ENCODE measurements at places on chromosomes 16 and 17. TPM values are rescaled to one million over a fixed set of nuclear protein-coding genes. Genes with fewer than 3 reads are reported as not detected.

GRAP gene
- 0.90 TPM for total RNA-seq

CHMP6 gene
- total RNA-seq, result 24.6 TPM

TMEM208 gene
- 72.9 TPM for total RNA-seq

SLC16A13 gene
- total RNA-seq, result 3.0 TPM

OTOP2 gene
- total RNA-seq, result not detected

GCGR gene
- total RNA-seq, result 0.13 TPM

ITGB4 gene
- total RNA-seq, result 6.9 TPM

C17orf67 gene
- total RNA-seq, result 0.62 TPM

VTN gene
- total RNA-seq, result 108 TPM

GRCh38 chr17:38897671-38898290 lies 27.6 kb upstream of the LASP1NB start:
- H3K4me3 ChIP-seq, result no peak overlapping the region
- no peaks in the 10 kb centered on the region for H3K27me3 ChIP-seq
- H3K27ac ChIP-seq, result peak overlapping the region; percentile 36
- peaks cover 46% of the 10 kb centered on the region for H3K36me3 ChIP-seq

DNA sequence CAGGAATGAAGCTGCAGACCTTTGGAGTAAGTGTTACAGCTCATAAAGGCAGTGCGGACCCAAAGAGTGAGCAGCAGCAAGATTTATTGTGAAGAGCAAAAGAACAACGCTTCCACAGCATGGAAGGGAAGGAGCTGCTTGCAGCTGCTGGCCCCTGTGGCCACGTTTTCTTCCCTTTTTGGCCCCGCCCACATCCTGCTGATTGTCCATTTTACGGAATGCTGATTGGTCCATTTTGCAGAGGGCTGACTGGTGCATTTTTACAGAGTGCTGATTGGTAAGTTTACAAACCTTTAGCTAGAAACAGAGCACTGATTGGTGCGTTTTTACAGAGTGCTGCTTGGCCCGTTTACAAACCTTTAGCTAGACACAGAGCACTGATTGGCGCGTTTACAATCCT lies 841.5 kb downstream of the CDH11 start:
- no peaks in the 10 kb centered on the region for H3K36me3 ChIP-seq
- no peak for DNase-seq
- no peak overlapping the region for H3K4me3 ChIP-seq
- H3K27ac ChIP-seq, result no peak overlapping the region
- no peaks in the 10 kb centered on the region for H3K27me3 ChIP-seq

GRCh38 chr16:27321013-27321915 lies 7.5 kb downstream of the IL4R start:
- no peaks in the 10 kb centered on the region for H3K27me3 ChIP-seq
- H3K4me3 ChIP-seq, result no peak overlapping the region
- no peak for DNase-seq
- no peak overlapping the region for H3K27ac ChIP-seq
- peaks cover 2% of the 10 kb centered on the region for H3K36me3 ChIP-seq

DNA sequence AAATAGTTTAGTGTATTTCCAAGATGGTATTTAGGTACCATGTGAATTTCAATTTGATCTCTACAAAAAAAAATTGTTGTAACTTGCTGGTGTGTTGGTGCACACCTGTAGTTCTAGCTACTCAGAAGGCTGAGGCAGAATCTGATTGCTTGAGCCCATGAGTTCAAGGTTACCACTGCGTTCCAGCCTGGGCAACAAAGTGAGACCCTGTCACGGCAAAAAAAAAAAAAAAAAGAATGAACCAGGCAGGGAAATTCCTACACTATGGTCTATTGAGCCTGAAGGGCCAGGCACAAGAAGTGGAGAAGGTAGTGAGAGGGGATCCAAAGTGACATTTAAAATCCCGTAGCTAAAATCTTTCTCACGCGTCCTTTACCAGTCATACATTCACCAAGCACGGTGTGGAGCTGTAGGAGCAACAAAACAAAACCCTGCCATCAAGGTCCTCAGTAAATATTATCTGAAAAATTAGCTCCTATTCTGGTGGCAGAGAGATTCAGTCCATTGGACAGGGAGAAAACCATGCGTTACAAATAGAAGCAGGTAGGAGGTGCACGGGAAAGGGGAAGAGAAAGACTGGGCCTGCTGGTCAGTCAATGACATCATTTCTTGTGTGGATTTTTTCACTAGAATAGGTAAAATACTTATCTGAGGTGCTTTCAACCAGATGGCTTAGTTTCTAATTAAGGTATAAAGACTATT lies 27.3 kb downstream of the TXNDC11 start:
- H3K27ac ChIP-seq, result peak overlapping the region; percentile 34
- peaks cover 41% of the 10 kb centered on the region for H3K4me1 ChIP-seq

GRCh38 chr17:34556384-34556783 lies 23.0 kb upstream of the TMEM132E start:
- H3K4me3 ChIP-seq, result no peak overlapping the region
- no peak for DNase-seq
- no peaks in the 10 kb centered on the region for H3K4me1 ChIP-seq
- no peak overlapping the region for H3K27ac ChIP-seq

DNA sequence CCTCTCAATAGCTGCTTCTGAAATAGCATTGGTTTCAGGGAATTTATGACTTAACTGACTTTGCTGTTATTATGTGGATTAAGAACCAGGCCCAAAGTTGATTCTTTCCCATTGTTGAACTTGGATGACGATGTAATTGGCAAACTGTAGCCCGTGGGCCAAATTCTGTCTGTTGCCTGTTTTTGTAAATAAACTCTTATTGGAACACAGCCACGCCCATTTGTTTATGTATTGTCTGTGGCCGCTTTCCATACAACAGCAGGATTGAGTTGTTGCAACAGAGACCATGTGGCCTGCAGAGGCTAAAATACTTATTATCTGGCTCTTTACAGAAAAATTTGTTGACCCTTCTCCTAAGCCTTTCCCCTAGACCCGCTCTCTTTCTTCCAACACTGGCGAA lies 31.6 kb downstream of the NTN1 start:
- no peaks in the 10 kb centered on the region for H3K36me3 ChIP-seq
- no peak for DNase-seq
- peaks cover 7% of the 10 kb centered on the region for H3K4me1 ChIP-seq
- no peak overlapping the region for H3K27ac ChIP-seq

DNA sequence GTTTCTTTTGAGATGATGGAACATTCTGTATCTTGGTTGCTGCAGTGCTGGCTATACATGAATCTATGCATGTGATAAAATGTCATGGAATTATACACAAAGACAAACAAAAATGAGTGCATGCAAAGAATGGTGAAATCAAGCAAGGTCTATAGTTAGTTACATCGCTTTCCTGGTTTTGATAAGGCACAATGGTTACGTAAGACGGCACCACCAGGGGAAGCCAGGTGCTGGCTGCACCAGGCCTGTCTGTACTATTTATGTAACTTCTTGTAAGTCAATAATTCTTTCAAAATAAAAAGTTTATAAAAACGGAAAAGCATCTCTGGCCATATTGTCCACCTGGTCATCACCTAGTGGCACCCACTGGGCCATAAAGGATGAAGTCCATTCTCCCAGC lies 46.5 kb downstream of the ARHGAP27 start:
- H3K27ac ChIP-seq, result no peak overlapping the region
- no peak for DNase-seq
- no peaks in the 10 kb centered on the region for H3K36me3 ChIP-seq
- peaks cover 40% of the 10 kb centered on the region for H3K27me3 ChIP-seq

DNA sequence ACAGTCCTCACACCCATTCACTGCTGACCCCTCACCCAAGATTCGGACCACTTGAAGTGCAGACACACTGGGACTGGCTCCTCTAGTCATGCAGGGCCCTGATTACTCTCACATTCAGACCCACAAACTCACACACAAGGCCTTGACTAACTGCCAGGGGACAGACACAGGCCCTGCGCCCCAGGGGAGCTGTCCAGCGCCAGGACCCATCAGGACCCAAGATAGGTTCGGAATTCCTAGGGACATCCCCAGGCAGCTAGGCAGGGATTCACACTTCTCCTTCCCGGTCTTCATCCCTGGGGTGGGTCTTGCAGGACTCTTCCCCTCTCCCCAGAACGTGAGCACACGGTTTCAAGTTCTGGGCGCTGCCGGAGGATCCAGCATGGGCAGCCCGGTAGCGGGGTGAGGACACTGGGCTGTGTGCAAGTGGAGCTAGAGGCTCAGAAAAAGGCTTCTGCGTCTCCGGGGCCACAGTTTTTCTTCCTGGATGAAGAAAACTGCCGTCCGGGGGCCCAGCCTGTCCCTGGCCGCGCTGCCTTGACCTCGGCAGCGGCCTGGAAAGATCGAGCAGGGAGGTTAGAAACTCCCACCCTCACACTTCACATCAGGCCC lies 1.6 kb downstream of the SEZ6 start:
- no peak overlapping the region for H3K4me3 ChIP-seq
- no peaks in the 10 kb centered on the region for H3K36me3 ChIP-seq

DNA sequence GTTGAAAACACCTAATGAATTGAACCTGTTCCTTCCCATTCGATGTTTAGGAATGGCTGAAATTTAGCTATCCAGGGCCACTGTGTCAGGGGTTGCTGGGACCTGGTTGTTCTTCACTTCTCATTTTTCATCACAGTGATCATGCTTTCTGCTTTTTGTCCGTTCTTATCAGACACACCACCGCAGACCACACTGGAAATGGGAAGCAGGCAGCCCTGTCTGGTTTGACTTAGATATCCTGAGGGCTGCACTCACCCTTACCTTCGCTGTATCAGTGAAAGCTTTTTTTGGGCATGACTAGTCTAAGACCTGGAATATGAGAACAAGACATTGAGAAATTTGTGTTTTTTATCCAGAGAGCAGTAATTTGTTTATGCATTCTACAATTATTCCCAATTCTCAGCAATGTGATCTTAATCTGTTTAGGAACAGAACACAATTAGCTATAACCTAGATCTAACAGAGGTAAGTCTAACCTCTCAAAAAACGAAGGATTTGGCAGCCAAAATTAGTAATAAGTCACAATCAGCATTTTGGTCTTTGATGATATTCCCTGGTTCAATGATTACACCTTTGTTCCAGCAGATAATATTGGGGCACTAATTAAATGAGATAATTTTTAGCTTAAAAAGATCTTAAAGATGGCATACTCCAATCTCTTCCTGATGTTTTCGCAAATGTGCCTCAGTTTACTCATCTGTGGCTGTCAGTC lies 126.0 kb upstream of the GOT2 start:
- no peak overlapping the region for H3K4me3 ChIP-seq
- H3K27me3 ChIP-seq, result no peaks in the 10 kb centered on the region
- no peaks in the 10 kb centered on the region for H3K4me1 ChIP-seq
- DNase-seq, result no peak

DNA sequence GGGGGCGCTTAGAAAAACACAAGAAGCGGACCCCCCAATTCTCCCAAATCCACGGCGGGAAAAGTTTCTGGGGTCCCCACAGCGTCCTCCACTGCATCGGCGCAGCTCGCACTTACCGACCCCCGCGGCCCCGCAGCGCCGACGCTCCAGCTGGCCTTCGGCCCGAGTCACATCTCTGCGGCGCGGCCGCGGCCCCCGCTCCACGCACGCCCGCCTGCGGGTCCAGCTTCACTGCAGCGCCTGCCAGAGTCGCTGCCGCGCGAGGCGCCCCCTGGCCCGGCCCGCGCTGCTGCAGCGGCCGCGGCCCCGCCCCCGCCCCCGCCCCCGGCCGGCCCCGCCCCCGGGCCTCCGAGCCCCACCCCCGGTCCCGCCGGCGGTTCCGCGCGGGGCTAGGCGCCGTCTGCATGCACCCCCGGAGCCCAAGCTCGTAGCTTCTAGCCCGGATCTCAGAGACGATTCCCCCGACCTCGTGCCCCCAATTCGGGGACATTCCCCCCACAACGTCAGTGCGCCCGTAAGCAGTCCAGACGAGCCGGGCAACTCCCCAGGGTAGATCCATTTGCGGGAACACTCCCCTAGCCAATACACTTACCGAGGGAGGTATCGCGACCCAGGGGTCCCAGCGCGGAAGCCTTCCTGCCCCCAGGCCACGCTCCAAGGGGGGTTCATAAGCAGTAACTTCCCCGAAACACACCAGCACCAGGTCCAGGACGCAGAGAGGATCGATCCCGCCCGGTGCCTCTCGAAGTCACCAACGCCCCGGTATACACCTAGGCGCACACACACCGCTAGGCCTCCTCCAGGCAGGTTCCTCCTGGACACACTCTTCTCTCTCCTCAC lies at the start of gene GPRC5B:
GPRC5B (minus strand) TSS at position 238 of the 840 bp plus-strand sequence. CDS start 12,003 bp downstream, outside the sequence.
- H3K4me1 ChIP-seq, result peaks cover 25% of the 10 kb centered on the region
- peak within 1 kb of the TSS; percentile 74 for H3K4me3 ChIP-seq
- DNase-seq, result no peak

All from HepG2 (cell line).